NCI-H446 (cell line): ENCODE measurements at places on chromosomes 12 and 14.

GRCh38 chr12:5008661-5009060 lies 35.0 kb upstream of the KCNA5 start:
- DNase-seq: no peak

GRCh38 chr14:76617440-76617839 lies 143.8 kb upstream of the VASH1 start:
- DNase-seq: no peak

DNA sequence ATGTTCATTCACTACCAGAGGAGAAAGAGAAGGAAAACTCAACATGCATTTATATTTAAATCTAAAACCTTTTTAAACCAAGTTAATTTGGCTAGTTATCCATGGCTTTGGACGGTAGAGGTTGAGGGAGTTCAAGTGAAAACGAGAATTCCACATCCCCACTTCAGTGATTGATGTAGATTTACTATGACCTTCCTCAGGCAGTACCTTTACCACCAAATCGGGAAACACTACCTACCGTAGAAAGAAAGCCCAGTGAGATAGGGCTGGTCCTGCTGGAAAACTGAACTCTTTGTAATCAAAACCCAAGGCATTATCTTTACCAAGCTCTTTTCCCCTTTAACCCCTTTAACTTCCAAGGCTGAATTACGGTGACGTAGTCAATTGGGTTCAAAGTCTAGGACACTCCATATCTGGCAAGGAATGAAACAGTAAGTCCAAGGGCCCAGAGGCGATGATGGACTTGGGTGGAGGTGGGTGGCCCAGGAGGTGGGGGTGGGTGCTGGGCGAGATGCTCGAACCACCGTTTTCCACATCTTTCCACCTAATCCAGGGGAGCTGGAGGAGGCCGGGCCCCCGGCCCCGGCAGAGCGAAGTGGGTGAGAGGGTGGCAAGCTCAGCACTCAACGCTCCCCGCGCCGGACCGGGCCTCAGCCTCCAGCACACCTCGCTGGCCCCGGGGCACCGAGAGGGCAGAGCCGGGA lies 618 bp downstream of the SEC23A start:
- peak; percentile 26 for DNase-seq

GRCh38 chr12:49296034-49296835 lies 1.3 kb downstream of the PRPH start:
- DNase-seq: no peak

DNA sequence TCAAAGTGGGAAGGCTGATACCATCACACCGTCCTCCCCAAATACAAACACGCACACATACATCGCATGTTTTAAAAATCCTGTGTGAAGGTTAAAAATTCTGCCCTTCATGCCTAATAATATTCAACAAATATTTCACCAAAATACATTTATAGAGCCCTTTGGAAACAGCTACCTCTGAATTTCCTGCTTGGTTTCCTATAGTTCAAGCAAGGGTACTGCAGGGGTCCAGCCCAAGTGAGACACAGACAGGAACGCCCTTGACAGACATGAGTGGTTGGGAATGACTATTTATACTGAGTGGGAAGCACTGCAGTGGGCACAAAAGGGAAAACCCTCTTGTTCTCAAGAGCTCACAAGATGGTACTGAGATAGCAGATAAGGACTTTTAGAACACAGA lies 51.0 kb downstream of the ST8SIA1 start:
- no peak for DNase-seq

- no peak for DNase-seq
These were observed 210.1 kb upstream of the TBX3 start for GRCh38 chr12:114894076-114894475.

GRCh38 chr12:127275416-127275815 lies 991.6 kb upstream of the TMEM132C start:
- DNase-seq: no peak

- no peak for DNase-seq
These were observed 129.3 kb upstream of the HIF1A start for GRCh38 chr14:61565836-61566536.

DNA sequence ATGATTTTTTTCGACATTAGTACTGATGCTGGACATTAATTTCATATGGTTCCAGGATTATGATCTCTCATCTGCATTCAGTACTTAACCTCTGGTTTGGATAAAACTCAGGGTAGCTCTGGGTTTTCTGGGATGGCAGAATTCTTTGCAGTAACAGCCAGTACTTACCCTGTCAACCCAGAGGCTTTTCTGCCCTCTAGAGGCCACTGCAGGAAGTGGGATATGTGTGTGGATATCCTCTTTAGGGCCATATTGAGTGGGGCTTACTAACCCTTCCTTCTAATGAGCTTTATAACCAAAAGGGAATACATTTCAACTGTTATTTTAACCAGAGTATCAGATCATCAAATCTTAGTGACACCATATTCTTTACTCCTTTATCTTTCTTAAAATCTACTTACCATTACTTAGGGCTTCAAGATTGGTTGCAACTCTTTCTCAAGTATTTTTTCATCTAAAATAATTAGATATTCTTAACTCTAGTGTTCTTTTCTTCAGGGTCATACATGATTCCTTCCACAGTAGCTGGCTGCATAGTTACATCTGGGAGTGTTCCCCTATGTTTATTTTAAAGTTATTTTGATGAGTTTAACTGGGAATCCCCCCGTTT lies 488.0 kb upstream of the STXBP6 start:
- DNase-seq: peak; percentile 75

GRCh38 chr14:49972823-49973222 lies 79.9 kb downstream of the ARF6 start:
- peak; percentile 42 for DNase-seq

- peak; percentile 79 for DNase-seq
These were observed 81.1 kb upstream of the ST8SIA1 start for GRCh38 chr12:22415342-22416309.

DNA sequence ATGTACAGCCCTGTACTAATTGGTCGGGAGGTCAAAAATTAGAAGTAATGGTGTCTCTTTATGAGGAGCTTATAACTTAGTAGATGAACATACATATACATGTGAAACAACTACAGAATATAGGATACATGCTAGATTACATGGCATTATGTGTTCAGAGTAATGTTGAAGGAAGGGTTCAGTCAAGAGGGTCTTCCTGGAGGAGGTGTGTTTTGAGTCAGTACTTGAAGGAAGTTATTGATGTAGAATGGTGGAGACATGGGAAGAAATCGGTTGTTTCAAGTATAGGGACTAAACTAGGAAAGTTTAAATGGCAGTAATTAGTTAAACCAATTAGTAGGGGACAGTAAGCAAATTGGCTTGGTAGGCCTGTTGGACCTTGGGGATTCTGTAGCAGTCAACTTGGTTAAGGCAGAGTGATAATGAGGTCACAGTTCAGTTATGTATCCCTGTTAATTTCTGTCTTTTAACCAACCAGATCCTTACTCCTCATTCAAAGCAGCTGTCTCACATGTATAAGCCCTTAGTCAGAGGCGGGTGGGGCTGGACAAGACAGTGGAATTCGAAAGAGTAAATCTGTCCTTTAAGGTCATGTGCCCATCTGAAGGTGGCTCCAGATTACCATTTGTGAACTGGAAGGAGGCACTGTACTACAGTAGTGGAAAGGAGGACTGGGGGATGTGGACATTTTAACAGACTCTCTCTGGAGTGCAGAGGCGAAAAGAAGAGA lies 3.5 kb upstream of the ANKRD52 start:
- DNase-seq: no peak

- no peak for DNase-seq
These were observed 82.6 kb upstream of the HMGA2 start for GRCh38 chr12:65741656-65742017.

GRCh38 chr12:89889062-89889461 lies 180.4 kb upstream of the ATP2B1 start:
- DNase-seq: no peak

GRCh38 chr14:58815794-58816193 lies 178.0 kb downstream of the DACT1 start:
- no peak for DNase-seq

DNA sequence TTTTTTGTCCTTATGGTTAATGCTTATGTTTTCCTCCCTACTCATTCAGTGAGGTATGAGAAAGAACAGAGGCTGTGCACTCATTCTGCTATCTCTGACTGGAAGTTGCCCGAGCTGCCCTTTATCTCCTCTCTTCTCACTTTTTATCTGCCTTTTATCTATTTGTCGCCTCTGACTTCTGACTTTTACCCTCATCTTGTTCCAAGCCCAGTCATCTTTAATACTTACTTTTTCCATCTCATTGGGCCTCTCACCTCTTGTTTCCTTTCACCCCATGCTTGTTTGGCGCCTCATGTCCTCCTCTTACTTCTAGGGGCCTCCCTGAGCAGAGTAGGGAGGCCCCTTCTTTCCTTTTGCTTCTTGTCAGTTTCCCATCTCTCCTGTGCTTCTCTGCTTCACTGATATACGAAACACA lies 50.7 kb downstream of the DIP2B start:
- DNase-seq: no peak

DNA sequence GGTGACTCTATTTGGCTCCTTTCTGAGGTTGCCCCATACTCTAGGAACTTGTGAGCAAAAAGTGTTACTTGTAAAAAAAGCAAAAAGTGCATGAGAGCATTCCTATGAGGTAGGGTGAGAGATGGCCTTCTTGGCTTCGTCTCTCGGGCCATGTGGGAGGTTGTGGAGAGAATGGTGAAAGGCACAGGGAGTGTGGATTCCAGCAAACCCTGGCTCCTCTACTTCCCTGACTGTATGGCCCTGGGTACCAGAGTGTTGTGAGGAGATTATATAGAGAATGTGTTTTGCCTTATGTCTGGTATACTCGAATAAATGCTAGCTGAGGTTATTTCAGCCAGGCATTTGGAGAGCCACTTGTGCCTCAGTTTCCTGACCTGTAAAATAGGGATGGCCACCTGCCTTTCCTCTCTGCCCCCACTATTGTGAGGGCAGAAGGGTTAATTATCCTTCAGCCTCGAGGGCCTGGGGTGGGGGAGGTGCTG lies 11.0 kb downstream of the PLEKHG3 start:
- DNase-seq: no peak

- DNase-seq: no peak
These were observed 30.3 kb downstream of the SCN8A start for GRCh38 chr12:51621156-51621922.

DNA sequence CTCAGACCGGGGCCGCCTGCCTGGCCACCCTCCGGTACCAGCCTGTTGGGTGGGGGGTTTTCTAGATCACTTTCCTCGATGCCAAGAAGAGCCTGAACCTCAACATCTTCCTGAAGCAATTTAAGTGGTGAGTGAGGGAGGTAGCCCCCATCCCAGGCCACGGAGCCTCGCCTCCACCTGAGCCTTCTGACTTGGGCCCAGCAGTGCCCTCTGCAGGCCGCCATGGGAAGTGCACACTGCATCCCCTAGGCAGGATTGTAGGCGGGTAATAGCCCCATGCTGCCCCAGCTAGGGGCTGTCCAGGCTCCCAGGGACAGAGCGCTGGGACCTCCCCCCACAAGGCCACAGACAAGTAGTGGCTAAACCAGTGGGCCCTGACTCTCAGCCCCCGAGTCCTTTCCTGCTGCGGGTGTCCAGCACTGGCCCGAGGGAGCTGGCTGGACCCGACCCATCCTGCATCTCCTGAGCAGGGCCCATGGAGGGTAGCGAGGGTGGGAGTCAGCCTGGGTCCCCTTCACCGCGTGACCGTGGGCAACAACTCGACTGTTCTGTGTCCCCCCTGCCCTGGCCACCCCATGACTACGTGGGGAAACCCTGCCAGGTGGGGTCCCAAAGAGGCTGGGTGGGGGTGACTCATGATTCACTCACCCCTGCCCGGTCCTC lies 15.3 kb upstream of the ADSS1 start:
- DNase-seq: no peak

- peak; percentile 10 for DNase-seq
These were observed 133.4 kb downstream of the KCNA5 start for GRCh38 chr12:5177096-5177495.

DNA sequence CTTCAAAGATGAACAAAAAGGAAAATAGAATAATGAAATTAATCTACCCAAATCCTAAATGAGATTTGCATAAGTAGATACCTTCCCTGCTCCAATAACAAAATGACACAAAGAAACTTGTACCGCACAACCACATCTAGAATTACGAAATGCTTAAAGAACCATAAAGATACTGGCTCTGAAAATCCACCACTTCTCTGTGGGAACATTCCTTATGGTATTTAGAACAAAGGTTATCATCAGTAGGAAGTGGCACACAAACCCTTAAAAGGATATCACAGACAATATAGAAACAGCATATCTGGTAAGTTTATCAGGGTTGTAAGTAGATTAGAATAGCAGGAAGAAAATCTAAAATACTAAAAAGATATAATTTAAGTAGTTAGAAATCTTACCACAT lies 11.6 kb downstream of the IAPP start:
- DNase-seq: no peak

DNA sequence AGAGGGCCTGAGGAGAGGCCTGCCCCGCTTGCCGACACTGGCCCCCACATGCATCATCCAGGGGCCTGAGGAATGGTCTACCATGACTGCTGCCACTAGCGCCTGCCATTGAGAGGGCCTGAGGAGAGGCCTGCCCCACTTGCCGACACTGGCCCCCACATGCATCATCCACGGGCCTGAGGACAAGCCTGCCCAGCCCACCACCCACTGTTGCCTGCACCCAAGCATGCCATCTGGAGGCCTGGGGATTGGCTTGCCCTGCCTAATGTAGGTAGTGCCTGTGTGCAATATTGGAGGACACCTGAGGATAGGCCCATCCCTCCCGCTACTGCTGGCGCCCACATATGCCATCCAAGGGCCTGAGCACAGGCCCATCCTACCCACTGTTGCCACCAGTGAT lies 24.4 kb downstream of the CYP46A1 start:
- no peak for DNase-seq

GRCh38 chr14:64826845-64827244 lies 52.9 kb downstream of the SPTB start:
- DNase-seq: no peak

DNA sequence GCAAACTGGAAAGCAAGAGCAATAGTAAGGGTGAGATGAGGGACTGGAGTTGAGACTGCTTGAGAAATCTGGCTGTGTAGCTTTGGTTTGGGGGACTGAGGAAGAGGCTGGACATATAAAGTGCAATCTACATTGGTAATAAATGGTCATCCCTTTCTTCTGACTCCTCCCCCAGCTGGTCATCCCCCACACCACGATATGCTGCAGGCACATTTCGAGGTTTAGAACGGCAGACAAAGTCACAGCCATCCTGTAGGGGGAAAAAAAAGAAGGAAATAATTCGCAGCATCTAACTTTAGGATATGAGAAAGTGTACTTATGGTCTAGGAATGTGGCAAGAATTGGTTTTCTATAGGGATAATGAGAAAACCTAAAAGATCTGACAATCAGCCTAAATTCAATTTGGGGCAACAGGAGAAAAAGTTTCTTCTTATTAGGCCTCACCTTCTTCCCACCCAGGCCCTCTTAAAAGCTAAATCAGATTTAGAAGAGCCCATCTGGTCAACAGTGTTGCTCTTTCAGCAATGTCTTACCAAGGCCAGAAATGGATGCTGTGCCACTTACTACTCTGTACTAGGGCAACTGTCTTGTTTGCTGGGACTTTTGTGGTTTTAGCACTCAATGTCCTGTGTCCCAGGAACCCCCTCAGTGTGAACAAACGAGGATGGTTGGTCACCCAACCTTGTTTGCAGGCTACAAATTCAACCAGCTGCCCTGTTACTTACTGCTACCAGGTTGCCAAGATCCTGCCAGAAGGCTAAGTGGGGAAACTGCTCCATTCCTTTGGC lies 7.6 kb downstream of the M6PR start:
- no peak for DNase-seq
